ENCODE measurements at places on chromosomes 7 and 10.

- DNase-seq: no peak
These were observed 63.2 kb upstream of the PODXL start for GRCh38 chr7:131619336-131620305.

DNA sequence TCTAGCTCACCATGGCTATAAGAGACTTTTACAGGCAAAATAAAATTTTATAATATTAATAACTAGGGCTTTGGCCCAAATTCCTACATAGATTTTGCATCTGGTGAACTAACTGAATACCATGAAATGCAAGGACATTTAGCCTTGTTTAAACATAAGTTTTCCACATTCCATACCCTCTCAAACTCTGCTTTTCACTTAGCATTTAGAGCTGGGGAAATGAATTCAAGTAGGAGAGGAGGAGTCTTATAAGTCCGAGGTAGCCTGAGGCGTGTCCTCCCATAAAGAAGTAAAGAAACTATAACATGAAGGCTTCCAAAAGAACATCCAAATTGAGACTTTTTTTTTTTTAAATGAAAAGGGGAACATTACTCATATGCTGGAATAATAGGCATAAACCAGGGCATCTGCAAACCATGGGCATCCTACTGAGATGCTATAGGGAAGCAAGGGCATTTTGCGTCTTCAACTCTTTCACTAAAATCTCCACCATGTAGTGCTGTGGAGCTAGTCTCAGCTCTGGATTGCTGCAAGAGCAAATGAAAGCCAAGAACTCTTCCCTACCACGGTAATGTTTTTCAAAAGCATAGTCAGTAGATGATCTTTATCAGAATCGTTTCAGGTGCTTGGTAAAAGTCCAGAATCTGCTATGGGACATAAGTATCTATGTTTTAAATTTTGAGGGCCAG is 79.1 kb downstream of the PALS2 start:
- DNase-seq: no peak

GRCh38 chr10:102767428-102768160 is 23.8 kb downstream of the WBP1L start:
- DNase-seq: no peak

DNA sequence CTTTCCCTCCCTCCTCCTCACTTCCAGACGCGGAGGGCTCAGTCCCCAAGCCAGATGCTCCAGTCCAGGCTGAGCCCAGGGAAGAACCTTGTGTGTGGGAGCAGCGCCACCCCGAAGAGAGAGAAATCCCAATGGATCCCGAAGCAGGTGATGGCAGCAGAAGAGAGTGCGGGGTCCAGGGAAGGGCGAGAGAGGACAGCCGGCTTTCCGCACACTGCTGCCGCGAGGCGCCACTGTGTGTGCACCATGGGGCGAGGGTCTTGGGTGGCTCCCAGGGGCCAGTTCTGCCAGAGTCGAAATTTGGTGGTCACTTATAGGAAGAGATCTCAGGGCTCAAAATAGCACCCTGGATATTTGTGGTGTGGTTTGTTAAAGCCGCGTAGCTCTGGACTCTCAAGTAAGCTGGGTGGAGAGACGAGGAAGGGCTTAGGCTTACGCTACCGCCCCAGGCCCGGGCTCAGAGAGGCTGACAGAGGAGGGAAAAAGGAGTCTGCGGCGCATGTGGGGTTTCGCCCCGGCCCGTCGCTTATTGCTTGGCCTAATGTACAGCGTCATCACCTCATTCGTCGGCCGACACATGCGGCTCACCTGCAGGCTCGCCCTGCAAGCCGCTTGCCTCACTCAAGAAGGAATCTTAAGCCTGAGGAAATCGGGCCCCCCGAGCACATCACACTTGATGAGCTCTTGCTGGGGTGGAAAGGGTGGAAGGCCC is 12.1 kb downstream of the ZNF282 start:
- DNase-seq: no peak

GRCh38 chr10:72068126-72068765 is 20.1 kb downstream of the SPOCK2 start:
- DNase-seq: no peak

DNA sequence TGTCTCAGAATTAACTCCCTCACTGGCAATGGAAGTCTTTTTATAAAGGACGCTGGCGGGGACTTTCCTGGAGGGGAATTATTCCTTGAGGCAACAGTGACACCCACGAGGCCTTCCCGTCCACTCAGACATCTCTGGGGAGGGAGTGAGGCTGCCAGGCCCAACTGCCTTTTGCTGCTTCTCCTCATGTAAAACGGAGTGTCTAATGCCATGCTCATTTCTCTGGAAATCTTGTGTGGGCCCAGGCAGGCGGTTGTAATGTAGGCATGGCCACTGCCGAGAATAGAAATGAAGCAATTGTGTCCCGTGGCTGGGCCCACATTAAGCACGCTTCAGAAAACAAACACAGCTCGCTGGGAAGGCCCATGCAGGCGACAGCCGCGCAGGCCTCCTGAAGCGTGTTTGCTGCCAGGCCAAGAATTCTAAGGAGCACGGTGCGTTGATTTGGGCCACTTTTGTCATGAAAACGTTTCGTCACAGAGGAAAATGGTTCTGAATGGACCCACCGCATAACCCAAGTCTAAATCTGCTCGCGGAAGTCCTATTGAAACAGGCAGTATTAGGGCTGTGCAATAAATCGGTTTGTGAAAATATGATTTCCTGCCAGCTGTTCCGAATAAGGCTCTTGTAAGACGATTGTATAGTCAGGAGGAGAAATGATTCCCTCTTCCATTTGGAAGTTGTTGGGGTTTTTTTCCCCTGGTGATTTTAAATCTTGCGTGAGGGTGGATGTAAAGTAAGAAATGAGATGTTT is 104.2 kb upstream of the CHST15 start:
- no peak for DNase-seq

DNA sequence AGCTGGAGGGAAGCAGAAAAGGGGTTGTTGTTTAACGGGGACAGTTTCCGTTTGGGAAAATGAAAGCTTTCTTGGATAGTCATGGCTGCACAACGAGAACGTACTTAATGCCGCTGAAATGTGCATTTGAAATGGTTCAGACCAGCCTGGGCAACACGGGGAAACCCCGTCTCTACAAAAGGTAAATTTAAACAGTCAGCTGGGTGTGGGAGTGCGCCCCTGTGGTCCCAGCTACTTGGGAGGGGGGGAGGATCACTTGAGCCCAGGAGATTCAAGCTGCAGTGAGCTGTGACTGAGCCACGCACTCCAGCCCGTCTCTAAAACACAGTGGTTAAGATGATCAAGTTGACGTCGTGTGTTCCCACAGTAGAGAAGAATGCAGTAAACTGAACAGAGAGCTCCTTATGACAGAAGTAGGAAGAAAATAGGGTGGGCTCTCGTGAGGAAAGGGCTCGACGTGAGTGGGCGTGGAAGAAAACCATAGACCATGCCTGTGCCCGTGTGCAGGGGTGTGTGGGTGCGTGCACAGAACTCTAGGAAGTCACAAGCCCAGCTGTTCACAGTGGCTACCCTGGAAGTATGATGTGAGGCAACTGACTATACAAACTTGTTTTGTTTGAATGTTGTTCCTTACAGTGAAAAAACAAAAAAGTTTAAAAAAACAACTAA is 4.1 kb upstream of the FUOM start:
- no peak for DNase-seq

- no peak for DNase-seq
These were observed 56.3 kb downstream of the MYOF start for GRCh38 chr10:93425861-93426260.

DNA sequence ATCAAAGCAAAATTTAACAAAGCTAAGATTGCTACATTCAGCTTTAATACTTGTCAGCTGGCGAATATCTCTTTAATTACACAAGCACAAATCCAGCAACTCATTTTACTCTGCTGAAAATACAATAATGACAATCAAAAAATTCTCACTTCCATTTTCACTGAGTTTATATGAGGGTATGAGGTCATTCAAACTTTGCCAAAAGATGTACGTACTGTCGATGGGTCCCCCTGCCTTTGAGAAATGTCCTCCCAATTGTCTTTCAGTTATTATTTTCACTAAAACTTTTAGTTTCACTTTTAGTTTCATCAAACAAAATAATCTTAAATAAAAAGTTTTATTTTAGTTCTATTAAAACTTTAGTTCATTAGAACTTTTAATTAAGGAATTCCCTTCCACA is 159.5 kb upstream of the WDR11 start:
- DNase-seq: no peak

DNA sequence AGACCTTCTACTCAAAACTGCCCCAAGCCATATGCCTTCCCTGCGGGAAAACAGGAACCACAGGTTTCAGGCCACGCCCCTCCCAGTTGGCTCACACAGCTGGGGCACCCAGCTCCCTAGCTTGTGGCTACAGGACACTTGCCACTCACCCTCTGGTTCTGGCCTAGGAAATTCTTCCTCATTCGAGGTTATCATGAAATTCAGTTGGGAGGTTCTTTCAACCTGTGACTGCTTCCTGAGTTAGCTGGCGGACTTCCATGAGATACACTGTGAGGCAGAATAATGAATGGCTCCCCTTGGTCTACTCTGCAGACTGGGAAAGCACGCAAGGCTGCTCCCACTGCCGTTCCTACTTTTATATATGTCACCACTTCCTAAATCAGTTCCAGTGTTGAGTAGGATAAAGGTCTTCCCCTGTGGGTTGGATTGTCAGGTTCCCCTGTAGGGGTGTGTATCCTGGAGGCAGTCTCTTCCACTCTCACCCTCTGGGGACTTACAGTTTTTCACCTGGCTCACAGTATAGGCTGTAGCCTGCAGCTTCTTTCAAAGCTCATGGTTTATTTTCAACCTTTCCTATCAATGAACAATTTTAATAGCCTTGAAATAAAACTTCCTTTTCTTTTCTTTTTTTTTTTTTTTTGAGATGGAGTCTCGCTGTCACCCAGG is 37.0 kb downstream of the GPR22 start:
- DNase-seq: no peak

DNA sequence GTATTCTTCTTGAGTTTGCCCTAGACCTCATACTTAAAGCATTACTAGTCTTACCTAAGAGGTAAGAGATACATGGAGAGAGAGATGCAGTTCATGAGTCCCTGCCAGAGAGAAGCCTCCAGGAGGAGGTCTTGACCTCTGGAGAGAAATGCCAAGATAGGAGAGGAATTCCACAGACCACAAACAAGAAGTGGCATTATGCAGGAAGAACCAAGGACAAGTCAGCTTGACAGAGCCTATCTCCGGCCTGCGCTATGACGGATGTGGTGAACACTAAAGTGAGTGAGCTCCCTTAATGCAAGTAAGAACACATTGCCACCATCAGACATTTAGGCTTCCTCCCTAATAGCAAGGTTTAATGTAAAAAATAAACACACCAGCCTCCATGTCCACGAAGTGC is 27.9 kb upstream of the COL1A2 start:
- no peak for DNase-seq

GRCh38 chr7:36673703-36674102 is 50.6 kb downstream of the AOAH start:
- DNase-seq: no peak

GRCh38 chr10:63713191-63714144 is 192.3 kb downstream of the REEP3 start:
- no peak for DNase-seq

- DNase-seq: no peak
These were observed 29.3 kb upstream of the SH3PXD2A start for GRCh38 chr10:103884681-103885139.

DNA sequence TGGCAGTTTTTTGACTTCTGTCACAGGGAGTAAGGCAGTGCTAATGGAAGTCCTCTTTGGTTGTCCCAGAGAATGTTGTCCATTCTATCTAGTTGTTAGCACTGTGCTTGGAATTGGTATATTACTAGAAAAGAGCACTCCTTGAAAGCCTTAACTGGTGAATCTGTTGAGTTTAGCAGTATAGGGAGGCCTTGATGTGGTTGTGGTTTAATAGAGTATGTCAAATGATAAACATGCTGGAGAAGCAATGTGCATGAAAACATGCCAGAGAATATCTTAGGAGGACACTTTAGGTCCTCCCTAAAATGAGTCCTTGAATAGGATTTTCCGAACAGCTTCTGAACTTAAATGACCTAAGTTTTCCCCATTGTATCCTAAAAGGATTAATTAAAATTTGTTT is 98.6 kb downstream of the BTRC start:
- no peak for DNase-seq

DNA sequence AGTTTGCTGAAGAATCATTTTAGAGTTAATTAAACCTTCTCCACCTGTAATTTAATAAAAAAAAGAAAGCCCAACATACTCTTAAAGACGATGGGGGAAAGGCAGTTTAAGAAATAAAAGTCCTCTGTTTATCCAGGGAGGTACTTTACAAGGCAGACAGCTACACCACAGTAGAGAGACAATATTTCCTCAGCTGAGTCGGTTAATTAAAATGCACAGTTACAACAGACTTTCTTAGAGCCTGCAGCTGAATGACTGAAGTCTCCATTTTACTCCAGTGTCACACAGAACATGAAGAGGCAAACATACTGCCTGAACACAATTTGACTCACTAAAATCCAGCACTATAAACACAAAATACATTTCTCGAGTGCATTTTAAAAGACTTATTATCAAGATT is 15.1 kb downstream of the LRRTM3 start:
- DNase-seq: no peak

DNA sequence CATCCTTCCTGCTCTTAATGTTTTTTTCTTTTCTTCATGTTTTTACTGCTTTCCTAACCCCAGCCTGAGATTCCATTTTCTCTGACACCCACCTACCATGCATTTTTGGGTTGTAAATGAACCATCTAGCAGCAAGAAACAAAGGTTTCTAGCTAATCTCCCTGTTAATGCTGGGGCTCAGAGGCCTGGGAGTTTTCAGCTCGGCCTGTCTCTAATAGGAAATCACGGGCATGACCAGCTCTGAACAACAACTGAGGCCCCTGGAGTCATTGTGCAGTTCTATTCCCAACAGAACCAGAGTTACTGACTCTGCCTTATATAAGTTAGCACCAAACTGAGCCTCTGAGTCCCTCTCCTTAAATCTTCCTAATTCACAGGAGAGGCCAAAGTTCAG is 134.8 kb downstream of the CFAP58 start:
- DNase-seq: no peak

- DNase-seq: no peak
These were observed 559.7 kb downstream of the TCERG1L start for GRCh38 chr10:130751851-130752250.

DNA sequence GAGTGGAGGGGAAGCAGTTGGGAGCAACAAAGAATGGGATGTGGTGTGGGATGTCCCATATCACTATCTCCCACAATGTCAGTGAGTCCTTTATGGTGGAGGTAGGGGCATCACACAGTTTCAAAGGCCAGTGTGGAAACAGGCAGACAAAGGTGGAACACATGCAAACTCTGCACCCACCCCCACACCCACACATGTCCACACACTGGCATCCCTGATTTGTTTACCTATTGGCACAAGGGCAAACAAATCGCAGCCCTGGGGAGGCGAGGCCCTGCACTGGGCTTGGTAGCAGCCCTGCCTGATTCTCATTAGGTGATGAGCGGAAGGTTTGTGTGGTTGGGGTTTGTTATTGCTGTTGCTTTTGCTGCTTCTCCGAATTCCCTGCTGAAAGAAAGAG is 243.3 kb downstream of the GRID1 start:
- DNase-seq: no peak

- no peak for DNase-seq
These were observed 93.2 kb upstream of the ZNF438 start for GRCh38 chr10:31124852-31125251.

DNA sequence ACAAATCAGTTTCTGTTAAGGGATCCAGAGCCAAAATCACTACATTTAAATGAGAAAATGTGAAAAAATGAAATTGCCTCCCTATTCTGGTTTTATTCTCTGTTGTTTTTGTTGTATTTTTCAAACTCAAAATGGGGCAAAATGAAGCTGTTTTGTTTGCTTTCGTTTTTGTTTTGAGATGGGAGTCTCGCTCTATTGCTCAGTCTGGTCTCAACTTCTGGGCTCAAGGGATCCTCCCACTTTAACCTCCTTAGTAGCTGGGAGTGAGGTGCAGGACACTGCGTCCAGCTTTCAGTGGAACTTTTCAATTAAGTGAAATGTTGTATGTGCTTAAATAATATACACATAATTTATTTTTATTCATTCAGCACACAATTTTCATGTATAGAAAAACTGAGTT is 205.0 kb downstream of the SORCS1 start:
- DNase-seq: no peak
